ENCODE measurements at places on chromosomes 5 and 9. TPM values are rescaled to one million over a fixed set of nuclear protein-coding genes. Genes with fewer than 3 reads are reported as not detected.

DNA sequence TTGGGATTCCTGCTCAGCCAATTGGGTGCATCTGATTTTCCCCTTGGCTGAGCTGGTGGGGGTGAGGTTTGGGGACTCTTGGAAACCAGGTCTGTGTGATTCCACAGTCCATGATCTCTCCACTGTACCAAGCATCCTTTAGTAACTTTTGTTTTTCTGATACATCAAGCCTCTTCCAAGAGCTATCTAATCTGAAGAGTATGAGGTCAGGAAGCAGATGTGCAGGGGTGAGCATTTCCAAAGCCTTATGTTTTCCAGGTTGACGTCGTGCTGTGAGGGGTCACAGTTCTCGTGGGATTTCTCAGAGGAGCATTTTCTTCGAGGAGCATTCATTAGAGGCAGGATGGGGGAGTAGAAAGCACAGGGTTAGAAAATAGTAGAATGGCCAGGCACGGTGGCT, 95.3 kb downstream of the KLF4 start:
- DNase-seq = peak; percentile 11

DNA sequence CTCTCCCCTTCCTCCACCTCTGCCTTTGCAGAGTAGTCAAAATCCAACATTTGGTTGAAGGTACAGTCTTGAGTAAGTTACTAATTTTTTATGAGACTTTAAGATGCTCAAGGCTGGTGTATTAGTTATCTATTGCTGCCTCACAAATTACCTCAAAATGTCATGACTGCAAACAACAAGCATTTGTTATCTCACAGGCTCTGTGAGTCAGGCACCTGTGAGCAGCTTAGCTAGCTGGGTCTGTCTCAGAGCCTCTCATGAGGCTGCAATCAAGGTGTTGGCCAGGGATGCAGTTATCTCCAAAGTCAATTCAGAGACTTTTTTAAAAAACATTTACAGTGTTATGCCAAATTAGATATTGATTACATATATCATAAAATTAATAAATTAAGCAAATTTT, 371.3 kb upstream of the RGMB start:
- DNase-seq = no peak

DNA sequence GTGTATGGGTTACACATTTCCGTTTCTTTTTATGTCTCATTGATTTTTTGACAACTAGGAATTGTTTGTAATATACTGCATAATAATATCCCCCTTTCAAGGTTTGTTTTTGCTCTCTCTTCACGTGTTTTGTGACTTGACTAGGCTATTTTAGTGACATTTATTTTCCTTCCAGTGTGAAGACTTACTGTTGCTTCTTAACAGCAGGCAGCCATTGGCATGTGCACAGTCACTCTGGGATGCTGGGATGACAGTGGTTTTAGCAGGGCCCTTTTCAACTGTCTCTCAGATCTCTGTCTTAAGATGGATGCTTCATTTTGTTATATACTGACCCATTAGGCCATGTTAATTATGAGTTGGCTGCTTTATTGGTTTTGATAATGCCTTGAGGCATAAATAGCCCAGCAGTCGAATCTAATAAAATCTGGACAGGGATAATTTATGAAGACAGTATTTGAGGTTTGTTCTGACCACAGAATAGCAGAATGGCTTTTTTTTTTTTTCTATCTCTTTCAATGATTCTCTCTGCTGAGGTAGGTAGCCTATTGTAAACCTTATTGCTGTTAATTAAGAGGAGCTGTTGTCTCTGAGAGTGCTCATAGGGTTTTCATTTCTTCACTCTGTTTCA, 536.0 kb downstream of the GABRG2 start:
- DNase-seq = no peak

DNA sequence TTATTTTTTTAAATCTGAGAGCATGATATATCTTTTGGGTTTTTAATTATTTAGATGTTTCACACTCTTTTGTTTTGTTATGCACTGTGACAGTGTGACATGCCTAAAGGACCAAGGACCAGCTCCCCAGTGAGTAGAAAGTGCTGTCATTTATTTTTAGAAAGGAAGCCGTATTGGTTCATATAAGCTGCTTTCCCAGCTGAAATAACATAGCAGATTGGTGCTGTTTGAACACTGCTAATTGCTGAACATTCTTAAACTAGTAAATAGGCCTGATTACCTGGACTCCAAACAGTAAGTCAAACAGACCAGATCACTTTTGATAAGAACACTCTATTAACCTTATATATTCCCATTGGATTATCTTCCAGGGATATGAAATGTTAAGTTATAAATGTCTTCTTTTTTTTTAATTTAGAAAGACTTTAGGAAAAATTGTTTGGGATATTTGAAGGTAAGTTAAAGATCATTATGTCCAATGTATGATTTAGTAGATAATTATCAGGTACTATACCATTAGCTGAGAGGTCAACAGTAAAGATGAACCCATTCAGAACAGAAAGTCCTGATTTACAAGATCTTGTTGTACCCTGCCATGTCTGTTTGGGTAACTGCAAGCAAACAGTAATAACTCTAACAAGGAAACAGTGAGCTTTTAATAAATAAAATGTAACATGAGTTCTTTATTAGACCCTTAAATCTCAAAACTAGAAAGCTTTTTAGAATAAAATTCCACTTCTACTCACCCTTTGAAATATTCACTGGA, 27.8 kb upstream of the ELL2 start:
- DNase-seq = no peak

DNA sequence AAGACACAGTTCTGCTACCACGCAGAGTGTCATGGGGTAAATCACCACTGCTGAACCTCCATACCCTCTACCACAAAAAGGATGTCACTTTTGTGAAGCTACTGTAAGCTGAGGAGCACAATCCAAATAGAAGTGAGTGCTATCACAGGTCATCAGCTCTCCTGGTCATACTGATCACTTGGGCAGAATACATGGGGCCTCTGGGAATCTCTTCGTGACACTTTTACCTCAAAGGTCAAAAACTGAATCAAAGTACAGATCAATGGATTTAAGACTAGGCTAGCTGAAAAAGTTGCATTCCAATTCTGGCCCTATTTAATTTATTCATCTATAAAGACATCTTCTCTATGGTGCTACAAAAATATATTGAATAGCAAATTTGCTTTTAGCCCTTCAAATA, 115.5 kb downstream of the MPDZ start:
- no peak for DNase-seq

DNA sequence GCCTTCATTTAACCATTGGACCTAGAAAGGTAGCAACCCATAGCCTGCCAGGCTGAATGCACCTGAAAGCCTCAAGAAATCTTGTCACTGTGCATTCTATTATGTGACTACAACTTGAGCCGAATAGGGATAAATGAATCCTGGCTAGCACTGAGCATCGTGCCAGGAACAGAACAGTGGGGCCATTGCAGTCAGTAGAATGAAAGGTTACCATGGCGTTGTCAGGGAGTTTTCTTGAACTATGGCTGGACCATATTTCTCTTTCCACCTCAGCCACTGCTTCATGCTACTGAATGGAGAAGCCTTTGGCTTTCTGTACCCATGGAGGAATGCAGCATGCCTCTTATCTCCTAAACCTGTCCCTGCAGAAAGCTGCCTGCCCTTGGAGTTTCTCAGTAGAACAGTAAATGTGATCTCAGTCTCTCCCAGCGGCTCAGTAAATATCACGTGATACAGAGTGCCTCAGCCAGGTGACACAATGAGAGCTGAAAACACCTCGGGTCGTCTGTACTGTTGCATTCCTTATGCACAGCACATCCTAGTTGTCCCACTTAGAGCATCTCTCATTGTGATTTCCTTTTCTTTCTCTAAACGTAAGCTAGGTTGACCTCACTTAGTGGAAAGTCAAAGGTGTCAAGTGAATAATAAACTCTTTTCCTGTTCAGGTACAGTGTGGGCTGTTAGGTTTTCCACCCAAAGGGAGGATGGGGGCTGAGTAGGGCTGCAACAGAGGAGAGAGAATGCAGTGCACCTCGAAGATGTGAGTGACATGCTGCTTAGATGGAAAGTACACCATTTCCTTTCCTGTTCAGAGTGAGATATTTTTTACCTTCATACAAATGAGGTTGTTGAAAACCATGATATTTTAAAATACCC, 115.3 kb downstream of the MACIR start:
- DNase-seq = no peak

DNA sequence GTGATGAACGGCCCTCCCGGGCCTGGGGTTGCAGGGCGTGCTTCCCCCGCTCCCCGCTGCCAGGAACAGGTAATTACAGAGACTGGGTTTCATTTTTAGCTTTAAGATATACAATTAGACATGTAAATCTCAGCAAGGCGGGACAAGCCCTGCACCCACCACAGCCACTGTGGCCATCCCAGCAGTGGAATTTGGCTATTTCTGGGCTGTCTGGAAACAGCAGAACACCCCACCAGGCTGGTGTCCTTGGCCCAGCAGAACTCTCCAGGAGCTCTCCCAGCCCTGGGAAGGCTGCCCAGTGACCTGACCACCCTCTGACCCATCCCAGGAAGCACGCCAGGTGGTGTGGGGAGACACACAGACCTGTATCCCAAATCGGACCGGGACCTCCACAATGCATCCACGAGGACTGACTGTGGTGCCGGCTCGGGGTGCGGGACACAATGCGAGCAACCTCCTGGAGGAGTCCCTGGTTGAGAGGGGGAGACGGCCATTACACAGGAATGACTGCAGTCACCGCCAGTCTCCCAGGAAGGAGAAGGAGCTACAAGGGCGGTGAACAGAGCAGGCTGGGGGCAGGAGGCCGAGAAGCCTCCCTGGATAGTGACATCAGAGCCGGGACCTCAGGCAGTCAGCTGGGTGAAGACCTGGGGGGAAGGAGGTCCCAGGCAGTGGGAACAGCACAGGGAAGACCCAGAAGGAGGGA, 17.3 kb downstream of the EEIG1 start:
- DNase-seq = peak; percentile 66

GRCh38 chr9:132673355-132673754, 3.1 kb downstream of the GTF3C4 start:
- DNase-seq = no peak

- no peak for DNase-seq
Measured at GRCh38 chr5:138722544-138723177, 30.6 kb upstream of the CTNNA1 start.

- DNase-seq = peak; percentile 90
Measured at GRCh38 chr5:135356522-135357318, 42.3 kb downstream of the MACROH2A1 start.

- no peak for DNase-seq
Measured at GRCh38 chr5:18797222-18797621, 1163.0 kb downstream of the TAF11L14 start.

GRCh38 chr5:173688703-173689102, 72.3 kb upstream of the BOD1 start:
- no peak for DNase-seq

DNA sequence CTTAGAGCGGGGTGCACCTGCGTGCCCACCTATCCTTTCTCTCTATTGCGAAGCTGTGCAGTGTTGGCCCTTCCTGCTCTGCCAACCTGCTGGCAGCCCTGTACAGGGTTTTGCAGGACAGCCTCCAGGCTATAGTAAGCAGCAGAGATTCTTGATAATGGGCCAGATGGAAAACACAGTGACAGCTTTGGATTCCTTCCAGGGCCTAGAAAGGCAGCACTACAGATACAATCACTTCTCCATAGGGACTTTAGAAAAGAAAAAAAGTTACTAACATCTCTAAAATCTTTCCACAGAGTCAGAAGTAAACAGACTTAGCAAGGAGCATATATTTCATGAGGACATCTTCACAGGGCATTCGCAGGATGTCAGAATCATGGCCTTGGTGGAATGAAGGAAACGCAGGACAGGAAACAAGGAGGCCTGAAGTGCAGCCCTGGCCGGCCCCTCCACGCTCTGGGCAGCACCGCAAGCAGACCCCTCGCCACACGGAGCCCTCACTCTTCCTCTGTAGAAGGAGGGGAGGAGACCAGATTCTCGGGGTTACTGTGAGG, 172.1 kb upstream of the GAS1 start:
- no peak for DNase-seq

GRCh38 chr5:154002093-154002492, 36.6 kb downstream of the FAM114A2 start:
- DNase-seq = peak; percentile 81

DNA sequence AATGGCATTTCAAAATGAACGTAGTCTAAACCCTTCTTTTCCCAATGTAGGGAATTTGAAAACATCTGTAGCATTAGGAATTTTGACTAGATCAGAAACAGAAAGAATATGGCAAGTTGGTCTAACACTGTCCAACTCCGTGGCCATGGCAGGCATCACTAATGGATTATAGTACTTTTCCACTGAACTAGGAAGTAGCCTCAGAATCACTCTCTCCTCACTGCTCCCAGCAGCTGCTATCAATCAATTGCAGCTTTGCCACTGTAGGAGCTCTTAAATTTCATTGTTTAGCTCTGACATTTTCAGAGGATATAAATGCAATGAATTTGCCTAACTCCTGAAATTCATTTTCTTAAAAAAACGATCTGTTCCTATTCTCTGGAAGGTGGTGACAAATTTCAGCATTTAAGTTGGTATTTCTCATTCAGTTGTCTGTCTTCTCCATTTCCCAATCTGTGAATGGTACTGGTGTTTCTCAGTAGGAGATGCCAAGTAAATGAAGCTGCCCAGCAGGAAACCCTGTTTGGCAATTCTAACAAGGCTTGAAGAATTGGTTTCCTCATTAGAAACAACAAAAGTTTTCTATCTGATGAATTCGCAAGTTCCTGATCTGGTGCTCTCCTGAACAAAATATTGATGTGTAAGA, 64.7 kb downstream of the TLR4 start:
- DNase-seq = no peak

GRCh38 chr5:179180921-179181645, 120.9 kb downstream of the ZNF354C start:
- DNase-seq = peak; percentile 28

- DNase-seq = no peak
Measured at GRCh38 chr5:24816206-24816605, 171.4 kb upstream of the CDH10 start.

DNA sequence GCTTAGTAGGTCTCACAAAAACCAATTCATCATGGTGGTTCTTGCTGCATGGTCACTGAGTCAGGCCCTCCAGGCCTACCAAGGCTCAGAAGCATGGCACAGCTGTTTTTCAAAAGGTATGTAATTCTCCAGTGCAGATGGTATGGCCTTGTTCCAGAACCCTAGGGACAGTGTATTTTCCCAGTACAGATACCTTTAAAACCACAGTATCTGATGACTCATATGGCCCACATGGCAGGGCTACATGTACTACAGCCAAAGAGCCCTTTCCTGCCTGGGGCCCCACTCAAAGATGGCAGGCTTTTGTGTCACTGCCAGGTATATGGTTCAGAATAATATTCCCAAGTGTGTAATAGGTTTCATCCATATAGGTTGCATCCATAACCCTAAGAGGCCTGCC, 16.5 kb downstream of the CSF2 start:
- DNase-seq = no peak

FOXD4L5 gene
- not detected for polyA plus RNA-seq

SHISAL2B gene
- polyA plus RNA-seq = not detected

HSPB3 gene
- polyA plus RNA-seq = not detected

ENC1 gene
- polyA plus RNA-seq = 5.3 TPM

RNF183 gene
- 8.1 TPM for polyA plus RNA-seq

GMCL2 gene
- polyA plus RNA-seq = not detected

TICAM2 gene
- polyA plus RNA-seq = 2.0 TPM

BTNL9 gene
- 8.6 TPM for polyA plus RNA-seq

INPP5E gene
- 6.9 TPM for polyA plus RNA-seq

PHF24 gene
- polyA plus RNA-seq = 0.09 TPM

TSPAN17 gene
- polyA plus RNA-seq = 32.1 TPM

ANKRD31 gene
- 0.17 TPM for polyA plus RNA-seq
